ENCODE measurements at places on chromosomes 11 and 22.

DNA sequence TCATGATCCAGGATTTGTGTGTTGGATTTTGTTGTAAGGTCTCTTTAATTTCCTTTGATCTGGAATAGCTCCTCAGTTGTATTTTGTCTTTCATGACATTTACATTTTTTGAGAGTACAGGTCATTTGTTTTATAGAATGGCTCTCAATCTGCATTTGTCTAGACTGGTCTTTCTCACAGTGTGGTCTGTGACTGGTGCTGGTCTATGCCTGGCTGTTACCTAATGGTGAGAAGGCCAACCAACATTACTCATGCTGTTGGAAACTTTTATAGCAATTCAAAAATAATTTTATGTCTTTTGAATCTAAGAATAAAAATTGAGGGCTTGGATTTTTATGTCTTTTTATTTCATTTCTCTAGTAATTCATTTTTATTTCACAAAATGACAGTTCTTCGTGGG lies 3.9 kb upstream of the NCR3LG1 start:
- DNase-seq, result no peak

DNA sequence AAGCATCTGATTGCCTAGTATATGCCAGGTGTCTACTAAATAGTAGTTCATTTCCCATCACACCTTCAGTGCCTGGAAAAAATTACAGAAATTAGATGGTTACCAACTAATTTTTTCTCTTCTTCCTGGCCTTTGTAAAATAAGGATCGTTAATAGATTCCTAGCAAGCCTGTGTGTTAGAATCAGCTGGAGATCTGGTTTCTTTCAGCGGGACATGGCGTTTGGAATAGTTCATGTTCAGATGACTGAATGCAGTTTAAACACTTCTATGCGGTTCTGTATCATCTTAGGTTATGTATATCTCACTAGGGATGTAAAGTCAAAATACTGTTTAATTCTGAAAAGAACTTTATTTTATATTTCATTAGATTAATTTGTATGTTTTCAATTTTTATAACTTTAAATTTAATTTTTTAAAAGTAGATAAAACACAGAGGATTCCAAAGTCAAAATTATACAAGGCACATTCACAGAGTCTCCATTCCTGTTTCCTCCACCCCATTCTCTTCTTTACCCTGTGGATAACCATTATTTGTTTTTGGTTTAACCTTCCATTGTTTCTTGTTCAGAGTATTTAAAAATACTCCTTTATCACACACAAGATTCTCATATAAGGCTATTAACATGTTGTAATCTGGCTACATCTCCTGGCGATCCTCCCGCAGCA lies 132.8 kb downstream of the ATXN10 start:
- DNase-seq, result no peak

DNA sequence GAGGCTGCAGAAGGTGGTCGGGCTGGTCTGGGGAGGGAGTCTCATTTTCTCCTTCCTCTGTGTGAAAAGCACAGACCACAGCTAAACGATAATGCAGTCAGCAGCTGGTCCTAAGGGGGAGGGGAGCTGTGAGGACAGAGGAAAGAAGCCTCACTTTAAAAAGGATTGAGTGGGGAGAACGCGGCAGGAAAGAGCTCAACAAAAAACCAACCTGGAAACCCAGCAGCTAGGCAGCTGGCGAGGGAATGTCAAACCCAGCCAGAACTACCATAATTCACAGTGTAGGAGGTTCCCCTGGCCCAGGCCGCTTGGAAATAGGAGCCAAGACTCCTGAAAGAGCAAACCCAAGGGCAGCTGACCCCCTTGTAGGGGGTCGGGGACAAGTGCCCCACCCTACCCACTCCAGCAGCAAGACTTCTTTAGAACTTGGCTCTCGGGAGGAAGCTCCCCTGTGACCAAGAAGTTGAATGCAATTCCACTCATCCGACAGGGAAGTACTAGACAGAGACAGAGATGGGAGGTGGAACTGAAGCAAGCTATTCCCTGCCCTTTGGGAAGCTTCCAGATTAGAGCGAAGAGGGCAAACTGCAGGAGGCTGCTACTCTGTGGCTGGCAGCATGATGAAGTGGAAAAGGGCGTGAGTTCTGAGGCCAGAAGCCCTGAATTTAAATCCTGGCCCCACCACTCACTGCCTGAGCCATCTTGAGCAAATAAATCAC lies 16.5 kb upstream of the DGKZ start:
- DNase-seq, result peak; percentile 68

- no peak for DNase-seq
Measured at GRCh38 chr22:44583061-44583760, 85.2 kb upstream of the RTL6 start.

- DNase-seq, result no peak
Measured at GRCh38 chr22:49979587-49980264, 19.2 kb downstream of the PIM3 start.

- no peak for DNase-seq
Measured at GRCh38 chr11:81030186-81030585, 1589.4 kb upstream of the TENM4 start.

DNA sequence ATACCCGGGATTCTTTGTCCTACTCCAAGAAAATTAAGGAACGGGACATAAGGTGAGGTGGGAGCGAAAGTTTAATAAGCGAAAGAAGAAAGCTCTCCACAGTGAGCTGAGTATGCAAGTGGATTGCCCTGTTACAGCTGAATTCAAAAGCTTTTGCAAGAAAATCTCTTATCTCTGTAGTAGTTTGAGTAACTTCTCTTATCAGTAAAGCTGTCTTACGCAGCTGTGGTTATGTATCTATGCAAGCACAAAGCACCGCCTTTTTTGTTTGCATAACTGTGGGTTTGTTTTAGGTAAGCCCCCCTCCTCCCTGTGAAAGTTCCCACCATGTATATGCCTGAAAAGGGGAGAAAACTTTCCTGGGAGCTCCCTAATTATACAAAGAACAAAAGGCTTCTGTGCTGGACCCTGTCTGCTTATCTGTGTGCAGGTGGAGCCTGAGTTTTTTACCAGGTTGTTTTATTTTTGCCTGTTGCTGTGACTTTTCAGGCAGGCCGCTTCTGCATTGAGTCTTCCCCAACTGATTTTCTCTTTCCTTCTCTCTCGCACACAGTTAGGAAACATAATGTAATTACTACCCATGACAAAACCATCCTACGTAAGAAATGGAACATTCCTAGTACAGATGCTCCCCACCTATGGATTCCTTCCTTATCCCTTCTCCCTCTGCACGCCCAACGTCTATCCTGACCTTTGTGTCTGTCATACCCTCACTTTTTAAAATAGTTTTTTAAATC lies 837 bp upstream of the PLAAT5 start:
- DNase-seq, result peak; percentile 41

DNA sequence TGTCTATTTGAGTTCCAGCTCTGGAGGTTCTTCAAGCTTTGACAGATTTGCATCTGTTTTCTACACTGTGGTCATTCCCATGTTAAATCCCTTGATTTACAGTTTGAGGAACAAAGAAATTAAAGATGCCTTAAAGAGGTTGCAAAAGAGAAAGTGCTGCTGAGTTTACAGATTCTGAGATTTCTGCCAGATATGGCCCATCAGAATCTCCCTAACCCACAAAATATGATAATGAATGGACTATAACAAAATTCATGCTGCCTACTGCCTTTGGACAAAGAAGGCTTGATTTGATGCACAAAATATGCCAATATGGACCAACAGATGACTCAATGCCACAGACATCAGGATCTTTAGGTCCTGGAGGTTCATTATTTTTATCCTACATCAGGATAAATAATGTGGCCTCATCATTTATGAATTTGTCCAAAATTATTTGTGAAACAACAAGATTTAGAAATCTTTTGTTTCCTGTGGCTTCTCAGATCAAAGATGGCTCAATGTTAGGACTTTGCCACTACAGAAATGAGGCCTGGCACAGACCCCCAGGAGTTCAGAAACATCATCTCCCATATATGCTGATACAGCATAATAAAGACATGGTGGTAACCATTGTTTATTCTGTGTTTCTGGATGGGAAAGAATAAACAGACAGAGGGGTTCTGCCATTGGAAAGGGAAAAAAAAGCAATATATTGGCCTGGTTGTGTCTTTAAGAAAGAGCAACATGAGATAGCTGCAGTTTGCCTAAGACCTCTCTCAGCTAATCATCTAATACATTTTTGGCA lies 6.7 kb downstream of the OR5AN1 start:
- no peak for DNase-seq

DNA sequence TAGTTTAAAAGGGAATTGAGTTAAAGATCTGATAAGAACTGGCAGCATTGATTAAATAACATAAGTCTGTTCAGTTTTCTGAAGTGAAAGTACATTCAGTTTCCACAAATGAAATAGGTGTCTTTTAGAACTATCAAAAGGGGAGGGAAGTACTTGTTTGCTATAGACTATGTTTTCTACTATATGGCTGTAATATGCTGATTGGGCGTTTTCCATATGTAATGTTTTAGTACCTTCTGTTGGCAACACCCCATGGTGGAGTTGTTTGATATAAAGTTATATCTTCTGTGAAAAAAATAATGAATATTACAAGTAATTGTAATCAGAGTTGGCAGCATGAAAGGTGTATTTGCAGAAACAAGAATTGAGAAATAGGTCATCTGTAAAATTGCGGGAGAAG lies 237.6 kb downstream of the JRKL start:
- no peak for DNase-seq

- no peak for DNase-seq
Measured at GRCh38 chr11:733072-733471, 14.2 kb upstream of the TALDO1 start.

GRCh38 chr11:134412203-134413042 lies at the start of gene B3GAT1:
TSS of gene B3GAT1 (minus strand) at chr11:134412242. CDS start at chr11:134387659, 24,583 bp downstream.
- peak; percentile 81 for DNase-seq

DNA sequence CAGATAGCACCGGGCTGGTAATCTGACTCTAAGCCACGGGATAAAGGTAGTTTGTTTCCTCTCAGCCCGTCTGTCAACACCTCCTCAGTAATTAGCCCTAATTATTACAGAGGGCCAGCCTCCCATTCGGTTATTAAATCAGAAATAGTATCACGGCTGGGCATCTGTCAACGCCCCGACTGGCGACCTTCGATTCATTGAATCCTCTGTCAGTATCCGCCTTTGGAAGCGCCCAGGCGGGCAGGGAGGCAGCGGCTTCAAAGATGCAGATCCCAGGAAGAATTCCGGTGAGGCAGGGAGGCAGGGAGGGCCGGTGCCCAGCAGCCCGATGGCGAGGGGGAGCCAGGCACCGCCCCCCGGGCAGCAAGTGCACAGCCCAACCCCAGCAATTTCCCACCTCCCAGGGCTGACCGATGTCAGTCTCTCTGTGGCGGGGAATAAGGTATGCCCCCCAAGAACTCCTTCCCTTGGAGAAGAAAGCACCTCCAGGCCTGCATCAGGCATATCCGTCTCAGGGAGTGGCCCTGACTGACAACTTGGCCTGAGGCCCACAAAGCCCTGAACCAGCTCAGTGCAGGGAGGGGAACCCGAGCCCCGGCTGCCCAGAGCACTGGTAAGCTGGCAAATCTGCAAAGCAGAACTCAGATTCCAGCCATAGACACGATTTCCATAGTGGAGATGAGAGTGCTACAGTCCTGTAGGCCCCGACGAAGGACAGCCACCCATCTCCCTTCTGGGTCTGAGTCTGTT lies 11.4 kb downstream of the GNB1L start:
- peak; percentile 27 for DNase-seq

GRCh38 chr22:46936378-46936903 lies 174.0 kb downstream of the TBC1D22A start:
- DNase-seq, result peak; percentile 86

DNA sequence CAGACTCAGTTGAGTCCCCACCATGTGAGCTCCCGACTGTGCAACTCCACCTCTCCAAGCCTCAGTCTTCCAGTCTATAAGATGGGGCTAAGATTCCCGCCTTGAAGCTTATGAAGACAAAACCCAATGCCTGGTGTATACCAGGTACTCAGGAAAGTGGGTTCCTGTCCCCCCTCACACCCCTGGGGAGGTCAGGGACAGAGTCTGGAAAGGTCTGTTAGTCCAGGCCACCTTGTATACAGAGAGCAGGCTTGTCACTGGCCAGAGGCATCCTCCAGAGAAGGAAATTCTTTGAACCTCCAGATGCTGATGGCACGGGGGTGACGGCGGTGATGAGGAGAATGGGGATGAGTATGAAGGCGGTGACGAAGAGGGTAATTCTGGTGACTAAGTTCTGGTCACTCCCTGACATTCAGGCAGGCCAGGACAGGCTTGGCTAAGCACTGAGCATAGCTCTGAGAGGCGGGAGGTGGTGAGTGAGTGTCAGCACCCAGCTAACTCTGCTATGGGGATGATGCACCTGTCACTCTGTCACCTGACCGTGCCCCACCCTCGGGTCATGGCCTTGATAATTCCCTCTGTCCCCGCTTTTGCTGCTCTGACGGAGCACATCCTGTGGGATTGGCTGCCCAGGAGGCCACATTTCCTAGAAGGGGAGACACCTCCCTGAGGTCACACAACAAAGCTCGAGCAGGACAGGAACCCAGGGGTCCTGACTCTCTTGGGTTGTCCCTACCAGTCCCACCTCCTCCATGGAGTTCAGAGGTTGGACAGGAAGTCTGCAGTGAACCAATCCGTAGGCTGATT lies 30.9 kb upstream of the CSNK1E start:
- DNase-seq, result no peak

DNA sequence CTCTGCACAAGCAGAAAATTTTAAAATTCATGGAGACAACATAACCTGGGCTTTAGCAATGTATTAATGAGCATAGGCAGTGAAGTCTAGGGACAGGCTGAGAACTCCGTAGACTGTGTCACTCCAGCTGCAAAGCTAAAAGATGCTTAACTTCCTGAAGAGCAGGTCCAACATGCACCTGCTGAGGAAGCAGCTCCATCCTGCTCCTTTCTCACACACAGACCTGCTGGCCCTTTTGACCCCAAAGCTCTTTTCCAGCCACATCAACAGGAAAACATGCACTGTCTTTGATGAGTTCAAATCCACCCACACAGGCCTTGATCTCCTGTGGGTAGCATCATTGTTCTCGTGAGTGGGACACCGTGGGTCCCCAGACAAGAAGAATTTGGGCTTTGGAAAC lies 36.0 kb downstream of the SYN3 start:
- DNase-seq, result no peak

DNA sequence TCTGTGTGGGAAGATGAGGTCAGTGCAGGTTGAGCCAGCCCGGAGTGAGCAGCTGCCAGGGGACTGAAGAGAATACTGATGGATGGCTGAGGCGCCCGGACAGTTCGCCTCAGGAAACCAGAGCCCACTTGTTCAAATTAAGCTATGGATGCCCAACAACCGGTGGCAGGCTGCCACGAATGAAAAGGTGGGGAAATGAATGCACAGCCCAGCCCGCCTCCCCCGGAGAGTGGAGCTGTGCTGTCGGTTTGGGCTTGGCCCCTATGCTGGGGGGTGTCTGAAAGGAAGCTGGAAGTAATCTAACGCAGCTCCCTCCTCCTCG lies 21.9 kb downstream of the HSPA8 start:
- no peak for DNase-seq

- no peak for DNase-seq
Measured at GRCh38 chr11:45150301-45150700, 3.9 kb downstream of the PRDM11 start.
